ENCODE measurements at places on chromosomes 16 and 17.

DNA sequence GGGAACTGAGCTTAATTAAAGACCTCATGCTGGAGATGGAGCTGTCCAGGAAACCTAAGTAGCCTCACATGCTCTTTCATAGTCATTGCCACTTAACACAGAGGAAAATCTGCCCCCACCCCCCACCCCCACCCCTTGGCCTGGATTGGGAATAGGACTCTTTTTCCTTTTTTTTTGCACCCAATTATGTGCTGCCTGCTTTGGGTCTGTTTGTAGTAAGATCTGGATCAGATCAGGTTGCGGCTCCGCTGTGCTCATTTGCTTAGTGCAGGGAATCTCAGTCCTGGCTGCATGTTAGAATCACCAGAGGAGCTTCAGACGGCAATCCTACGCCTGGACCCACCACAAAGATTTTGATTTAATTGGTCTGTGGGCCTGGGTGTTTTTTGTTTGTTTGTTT, 219.0 kb downstream of the UTP18 start:
- no peak for DNase-seq

DNA sequence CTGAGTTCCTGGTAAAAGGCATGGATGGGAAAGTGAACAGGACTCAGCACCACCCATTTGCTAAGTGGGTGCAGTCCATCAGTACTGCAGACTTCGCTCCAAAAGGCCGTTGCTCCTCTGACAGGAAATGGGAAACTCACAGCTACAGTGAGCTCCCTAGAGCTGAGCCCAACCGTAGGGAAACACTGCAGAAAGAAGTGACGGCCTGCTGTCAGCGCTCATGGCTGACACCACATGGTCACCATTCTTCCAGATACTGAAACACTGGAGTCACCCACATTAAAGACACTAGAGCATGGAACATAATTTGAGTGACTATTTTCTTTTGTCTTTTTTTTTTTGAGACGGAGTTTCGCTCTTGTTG, 31.9 kb downstream of the UBE2O start:
- DNase-seq = no peak

- peak; percentile 74 for DNase-seq
Observed at GRCh38 chr17:1643293-1643998, 2.1 kb downstream of the SCARF1 start.

DNA sequence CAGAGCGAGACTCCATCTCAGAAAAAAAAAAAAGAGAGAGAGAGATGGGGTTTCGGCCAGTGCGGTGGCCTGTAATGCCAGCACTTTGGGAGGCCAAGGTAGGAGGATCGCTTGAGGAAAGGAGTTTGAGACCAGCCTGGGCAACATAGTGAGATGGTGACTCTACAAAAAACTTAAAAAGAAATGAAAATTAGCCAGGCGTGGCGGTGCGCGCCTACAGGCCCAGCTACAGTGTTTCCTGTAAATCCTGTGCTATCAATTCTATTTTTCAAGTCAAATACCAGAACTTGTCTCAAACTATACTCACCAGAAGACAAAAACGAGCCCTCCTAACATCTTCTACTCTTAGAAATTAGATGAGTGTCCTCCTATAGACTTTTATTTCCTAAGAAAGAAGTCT, 19.3 kb downstream of the UBE2O start:
- DNase-seq = no peak

- DNase-seq = no peak
Observed at GRCh38 chr16:47037396-47037745, 63.9 kb upstream of the DNAJA2 start.

- no peak for DNase-seq
Observed at GRCh38 chr17:48378238-48378637, 51.8 kb downstream of the SKAP1 start.

- no peak for DNase-seq
Observed at GRCh38 chr16:1323296-1324239, 9.9 kb upstream of the BAIAP3 start.

DNA sequence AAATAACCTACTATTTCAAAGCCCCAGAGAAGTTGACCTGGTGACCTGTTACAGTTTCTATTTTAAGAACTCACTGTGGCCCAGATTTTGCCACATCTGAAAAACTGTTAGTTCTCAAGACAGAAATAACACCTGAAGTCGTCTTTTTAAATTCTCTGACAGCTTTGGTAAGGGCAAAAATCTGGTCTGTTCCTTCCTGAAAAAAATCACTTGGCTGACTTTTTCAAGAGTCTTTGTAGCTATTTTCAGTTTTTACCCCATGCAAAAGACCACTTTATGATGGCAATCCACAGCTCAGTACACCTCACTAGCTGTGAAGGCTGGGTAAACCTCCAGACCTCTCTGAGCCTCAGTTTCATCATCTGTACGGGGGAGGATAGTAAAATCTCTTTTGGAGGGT, 60.7 kb upstream of the SREBF1 start:
- no peak for DNase-seq

GRCh38 chr17:32497431-32498205, 10.8 kb downstream of the CDK5R1 start:
- DNase-seq = no peak

DNA sequence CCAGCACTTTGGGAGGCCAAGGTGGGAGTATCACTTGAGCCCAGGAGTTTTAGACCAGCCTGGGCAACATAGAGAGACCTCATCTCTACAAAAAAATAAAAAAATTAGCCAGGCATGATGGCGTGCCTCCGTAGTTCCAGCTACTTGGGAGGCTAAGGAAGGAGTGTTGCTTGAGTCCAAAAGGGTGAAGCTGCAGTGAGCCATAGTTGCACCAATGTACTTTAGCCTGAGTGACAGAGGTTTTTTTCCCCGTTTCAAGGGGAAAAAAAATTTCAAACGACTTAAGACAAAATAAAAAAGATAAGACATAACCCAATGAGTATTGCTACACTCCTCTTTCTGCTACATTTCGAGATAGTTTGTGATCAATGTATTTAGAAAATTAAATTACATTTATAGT, 6.8 kb downstream of the DHX8 start:
- no peak for DNase-seq

DNA sequence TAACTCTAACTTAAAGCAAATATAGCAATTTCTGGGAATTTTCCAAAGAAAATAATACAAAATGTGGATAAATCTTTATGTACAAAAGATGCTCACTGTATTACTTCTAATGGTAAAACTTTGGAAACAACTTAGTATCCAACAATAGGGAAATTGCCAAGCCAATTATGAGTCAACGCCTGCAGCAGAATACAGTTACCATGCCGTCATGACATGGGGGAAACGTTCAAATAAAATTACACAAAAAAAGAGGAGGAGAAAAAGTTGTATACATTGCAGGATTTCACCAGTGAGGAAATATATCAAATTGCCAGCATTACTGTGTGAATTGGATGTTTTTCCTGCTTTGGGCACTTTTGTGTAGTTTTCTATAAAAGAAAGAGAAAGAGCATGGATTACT, 469.6 kb downstream of the SOX9 start:
- DNase-seq = no peak

DNA sequence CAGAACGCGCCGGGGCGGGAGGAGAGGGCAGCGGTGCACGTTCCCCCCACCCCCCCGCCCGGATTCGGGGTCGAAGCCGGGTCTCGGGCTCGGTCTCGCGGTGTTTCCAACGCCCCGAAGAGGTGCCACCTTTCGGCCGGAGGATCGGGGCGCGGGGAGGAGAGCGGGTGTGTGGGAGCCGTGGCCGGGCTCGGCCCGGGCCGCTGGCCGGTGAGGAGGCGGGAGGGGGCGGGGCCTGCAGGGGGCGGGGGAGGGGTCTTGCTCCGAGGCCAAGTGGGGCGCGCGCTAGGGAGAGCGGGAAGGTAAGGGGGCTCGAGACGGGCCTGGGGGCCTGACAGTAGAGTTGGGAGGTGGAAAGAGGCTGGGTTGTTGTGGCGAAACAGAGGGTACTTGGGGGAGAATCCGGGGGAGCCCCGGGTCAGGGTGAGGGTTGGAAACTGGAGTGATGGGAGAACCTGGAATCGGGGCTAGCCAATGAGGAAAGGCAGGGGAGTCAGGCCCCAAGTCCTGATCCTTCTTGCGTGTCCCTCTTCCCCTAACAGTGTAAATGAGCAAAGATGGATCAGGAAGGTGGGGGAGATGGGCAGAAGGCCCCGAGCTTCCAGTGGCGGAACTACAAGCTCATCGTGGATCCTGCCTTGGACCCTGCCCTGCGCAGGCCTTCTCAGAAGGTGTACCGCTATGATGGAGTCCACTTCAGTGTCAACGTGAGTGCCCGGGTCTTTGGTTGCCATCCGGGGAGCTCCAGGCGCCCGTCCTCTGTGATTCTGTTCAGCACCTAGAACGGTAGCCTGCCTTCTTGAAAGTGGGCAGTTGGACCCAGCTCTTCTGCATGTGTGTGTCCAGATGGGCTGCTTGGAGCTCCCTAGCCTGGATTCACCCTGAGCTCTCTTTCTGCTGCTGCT, 873 bp downstream of the SETD1A start:
- DNase-seq = no peak
